Fibroblast of skin of left quadriceps (primary cell): ENCODE measurements at places on chromosomes 1 and 21.
A peak's percentile ranks its signal among the peaks of the same experiment; 100 is the strongest.

DNA sequence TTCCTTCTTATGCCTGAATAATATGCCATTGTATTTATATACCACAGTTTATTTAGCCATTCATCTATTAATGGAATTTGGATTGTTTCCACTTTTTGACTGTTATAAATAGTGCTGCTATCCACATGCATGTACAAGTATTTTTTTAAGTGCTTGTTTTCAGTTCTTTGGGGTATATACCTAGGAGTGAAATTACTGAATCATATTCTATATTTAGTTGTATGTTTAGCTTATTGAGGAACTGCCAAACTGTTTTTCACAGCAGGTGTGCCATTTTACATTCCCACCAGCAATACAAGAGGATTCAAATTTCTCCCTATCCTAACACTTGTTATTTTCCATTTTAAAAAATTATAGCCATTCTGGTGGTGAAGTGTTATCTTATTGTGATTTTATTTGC lies 7.6 kb upstream of the HJV start:
- no peak for DNase-seq

GRCh38 chr1:234154320-234155251 lies 218.7 kb upstream of the COA6 start:
- DNase-seq = peak; percentile 31

- no peak for DNase-seq
Observed at GRCh38 chr1:58709540-58710175, 9.8 kb upstream of the MYSM1 start.

DNA sequence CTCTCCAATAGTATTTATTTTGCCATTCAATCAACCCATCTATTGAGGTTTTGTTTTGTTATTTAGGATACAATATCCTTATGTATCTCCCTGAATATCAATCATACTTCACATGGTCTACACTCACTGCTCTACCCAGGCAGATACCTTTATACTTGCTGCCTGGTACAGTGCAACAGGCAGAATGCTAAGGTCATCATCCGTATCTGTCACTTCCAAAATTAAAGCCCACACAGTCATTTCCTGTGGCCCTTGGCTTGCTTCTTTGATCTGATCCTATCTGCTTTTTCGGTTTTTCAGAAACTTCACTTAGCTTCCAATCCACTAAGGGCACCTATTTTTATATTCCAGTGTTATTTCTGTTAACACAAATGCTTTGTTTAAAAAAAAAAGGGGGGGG lies 22.3 kb upstream of the ZZZ3 start:
- no peak for DNase-seq

GRCh38 chr1:57124768-57125446 lies 159.1 kb upstream of the C8B start:
- peak; percentile 52 for DNase-seq

DNA sequence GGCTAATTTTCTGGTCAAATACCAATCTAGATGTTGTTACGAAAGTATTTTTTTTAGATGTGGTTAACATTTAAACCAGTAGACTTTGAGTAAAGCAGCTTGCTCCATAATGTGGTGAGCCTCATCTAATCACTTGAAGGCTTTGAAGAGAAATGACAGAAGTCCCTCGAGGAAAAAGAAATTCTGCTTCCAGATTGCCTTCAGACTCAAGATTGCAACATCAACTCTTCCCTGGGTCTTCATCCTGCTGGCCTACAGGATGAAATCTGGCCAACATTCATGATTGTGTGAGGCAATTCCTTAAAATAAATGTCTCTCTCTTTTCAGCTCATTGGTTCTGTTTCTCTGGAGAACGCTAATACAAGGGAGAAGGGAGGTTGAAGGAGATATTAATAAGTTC lies 32.5 kb upstream of the SSX2IP start:
- DNase-seq = peak; percentile 83

- DNase-seq = peak; percentile 72
Observed at GRCh38 chr1:226602186-226603021, 53.8 kb downstream of the STUM start.

DNA sequence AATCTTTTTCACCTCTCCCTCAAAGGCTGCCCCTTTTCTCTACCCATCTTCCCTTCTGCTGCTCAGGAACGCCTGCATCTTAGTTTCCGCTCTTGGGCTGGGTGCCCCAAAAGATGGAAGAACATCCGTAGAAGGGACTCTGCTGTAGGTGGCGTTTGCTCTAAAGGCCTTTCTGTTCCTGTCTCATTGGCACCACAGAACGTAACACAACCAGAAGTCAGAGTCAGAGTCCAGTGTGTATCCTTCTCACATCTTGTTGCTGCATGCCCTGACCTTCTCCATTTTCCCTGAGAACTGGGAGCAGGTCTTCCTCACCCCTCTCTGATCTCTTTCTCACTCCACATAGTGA lies 103.3 kb downstream of the RNF220 start:
- no peak for DNase-seq

GRCh38 chr1:19467199-19468187 lies 17.8 kb downstream of the CAPZB start:
- DNase-seq = no peak

DNA sequence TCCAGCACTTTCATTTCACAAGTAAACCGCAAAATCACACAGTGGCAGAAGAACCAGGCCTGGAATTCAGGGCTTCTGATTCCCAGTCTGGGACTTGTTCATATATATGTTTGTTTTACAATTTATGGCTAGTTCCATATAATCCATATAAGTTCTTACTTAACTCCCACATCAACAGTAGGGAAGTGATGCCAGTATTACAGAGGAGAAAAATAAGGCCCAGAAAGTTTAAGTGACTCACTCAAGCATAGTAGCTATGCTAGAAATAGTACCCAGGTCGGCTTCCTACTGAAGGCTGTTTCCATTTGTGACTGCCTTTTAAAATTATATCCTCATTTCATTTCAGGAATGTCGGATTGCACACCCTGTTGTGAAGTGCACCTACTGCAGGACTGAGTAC lies 1.4 kb downstream of the FAM76A start:
- DNase-seq = no peak

GRCh38 chr1:205512059-205513045 lies 7.9 kb downstream of the CDK18 start:
- DNase-seq = no peak

- no peak for DNase-seq
Observed at GRCh38 chr1:84164567-84165021, 20.5 kb downstream of the PRKACB start.

- DNase-seq = no peak
Observed at GRCh38 chr1:234603221-234604204, 6.5 kb downstream of the IRF2BP2 start.

DNA sequence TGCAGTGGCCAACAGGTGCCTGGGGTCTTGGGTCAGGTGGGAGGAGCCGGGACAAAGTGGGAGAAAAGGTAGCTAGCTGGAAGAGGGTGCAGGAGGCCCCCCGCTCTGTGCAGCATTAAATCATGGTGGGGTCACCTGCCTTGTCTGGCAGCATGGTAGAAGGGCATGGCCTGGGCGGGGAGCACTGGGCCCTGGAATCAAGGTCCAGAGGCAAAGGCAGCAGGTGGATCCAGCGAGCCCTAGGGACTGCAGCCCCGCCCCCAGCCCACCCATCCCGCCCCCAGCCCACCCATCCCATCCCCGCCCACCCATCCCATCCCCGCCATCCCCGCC lies 16.7 kb upstream of the TTLL10 start:
- no peak for DNase-seq

DNA sequence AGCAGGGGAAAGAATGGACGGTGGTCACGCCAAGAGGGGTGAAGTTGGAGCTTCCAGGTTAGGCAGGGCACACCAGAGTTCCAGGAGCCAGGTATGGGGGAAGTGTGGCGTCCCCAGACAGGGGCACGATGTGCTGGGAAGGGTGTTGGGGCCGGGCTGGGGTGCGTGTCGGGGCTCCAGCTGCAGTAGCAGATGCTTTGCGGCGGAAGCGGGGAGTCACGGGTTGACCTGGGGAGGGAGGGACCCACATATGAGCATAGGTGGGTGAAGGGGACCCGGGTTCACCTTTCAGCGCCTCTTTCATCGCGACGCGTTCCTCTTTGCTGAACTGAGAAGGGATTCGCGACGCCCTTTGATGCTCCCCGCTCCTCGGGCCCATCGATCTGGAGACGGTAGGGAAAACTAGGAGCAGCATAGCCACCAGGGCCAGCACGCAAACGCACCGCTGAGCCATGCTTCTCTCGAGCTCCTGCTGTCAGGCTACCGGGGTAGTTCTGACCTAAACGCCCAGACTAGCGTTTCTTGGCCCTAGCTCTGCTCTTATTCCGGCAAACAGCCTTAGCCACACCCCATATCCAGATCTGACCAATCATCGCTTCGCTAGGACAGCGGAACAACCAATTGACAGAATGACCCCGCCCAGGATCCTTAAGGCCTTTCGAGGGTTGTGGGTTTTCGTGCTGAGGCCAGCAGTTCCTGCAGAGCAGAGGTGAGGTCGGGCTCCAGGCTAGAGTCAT lies at the start of gene PM20D1:
TSS of gene PM20D1 (minus strand) at position 514 of the 737 bp plus-strand sequence. CDS start at position 454, 60 bp downstream.
- DNase-seq = no peak

DNA sequence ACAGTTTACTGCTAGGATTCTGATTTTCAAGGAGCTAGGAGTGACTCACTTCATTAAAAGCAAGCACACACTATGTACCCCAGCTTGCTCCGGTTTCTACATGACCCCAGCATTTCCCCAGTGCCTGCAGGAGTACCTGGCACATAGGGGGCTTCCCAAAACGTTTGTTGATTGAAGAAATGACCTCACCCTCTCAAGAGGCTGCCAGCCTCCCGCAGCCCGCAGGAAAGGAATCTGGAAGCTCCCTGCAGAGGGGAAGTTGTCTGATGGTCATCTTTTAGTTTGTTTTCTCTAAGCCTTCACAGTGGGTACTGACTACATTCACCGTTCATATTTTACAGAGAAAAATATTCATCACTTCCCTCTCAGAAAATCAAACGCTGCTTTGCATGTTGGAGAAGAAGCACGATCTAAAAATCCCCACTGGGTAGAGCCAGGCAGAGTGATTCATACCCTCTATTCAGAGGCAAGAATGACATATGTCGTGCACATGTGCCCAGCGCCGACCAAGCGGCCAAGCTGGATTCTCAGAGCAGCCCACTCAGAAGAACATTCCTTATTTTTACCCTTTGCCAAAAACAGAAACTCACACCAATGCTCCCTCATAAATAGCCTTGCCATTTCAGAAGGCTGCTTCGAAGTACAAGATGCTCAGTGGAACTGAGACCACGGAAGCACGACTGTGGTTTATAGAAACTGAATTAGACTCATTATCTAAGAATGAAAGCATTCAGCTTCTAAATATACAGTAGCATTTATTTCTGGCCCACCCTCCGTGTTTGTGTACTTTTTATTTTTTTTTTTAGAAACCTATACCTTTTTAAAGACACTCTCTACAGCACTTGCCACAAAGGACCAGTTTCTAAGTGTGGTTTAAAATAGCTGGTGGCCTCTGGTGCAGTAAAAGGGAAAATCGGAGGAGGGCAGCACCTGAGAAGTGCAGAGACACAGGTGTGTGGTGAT lies 143.2 kb downstream of the MIS18A start:
- DNase-seq = peak; percentile 78

DNA sequence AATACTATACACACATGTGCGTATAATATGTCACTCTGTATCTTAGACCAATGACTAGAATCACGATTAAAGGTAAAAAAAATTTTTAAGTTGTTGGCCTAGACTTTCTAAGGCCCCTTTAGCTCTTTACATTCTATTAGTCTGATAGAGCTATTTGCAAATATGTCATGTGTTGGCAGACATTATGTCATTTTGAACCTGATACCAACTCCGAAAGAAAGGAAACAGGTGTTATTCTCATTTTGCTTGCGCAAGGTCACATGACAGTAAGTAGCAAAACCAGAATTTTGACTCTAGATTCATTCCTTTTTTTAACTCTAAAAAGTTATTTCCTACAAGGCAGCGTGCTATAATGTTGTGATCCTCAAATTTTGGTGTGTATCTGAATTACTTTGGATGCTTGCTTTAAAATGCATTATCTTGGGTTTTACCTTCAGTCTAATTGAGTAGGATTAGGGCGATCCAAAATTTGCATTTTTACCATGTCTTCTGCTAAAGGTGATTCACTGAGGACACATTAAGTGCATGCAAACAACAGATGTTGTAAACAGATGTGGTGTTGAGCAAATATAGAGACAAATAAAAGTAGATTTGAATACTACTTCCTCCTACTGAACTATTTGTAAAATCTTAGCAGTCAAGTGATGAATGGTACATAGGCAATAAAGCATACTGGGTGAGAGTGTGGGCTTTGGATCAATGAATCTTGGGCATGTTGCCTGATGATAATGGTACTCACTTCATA lies 63.5 kb upstream of the KIAA1614 start:
- DNase-seq = no peak

GRCh38 chr21:42075686-42076471 lies 4.8 kb downstream of the UMODL1 start:
- no peak for DNase-seq

DNA sequence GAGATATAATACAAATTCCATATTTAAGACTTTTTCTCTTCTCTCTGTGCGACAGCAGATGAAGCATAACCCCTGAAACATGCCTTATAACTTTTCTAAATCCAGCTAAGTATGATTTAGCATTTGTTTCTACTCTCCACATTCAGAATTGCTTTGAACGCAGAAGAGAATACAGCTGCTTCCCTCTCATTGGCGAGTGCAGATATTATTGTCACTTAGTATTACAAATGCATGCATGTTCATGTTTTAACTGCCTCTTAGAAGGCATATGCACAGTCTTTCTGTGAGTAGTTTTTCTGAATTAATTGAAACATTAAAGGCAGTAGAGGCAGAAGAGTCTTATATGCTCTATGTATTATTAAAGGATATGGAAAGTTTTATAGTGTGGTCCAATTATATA lies 217.1 kb downstream of the ZP4 start:
- DNase-seq = no peak

DNA sequence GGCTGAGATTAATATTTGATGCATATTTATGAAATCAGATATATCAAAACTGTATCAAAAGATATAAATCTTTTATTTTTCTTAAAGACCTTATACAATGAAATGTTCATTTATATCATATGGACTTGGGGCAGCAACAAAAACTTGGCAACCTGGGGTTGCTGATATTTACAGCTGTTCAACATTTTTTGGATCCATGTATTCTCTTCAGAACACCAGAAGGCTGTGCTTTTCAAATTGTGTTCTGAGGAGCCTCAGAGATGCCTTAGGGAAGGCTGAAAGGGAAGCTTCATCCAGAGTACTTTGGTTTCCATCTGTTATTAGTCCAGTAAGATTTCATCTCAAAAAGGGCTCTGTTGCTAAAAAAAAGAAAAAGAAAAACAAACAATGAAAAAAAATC lies 94.8 kb downstream of the DISC1 start:
- DNase-seq = no peak

DNA sequence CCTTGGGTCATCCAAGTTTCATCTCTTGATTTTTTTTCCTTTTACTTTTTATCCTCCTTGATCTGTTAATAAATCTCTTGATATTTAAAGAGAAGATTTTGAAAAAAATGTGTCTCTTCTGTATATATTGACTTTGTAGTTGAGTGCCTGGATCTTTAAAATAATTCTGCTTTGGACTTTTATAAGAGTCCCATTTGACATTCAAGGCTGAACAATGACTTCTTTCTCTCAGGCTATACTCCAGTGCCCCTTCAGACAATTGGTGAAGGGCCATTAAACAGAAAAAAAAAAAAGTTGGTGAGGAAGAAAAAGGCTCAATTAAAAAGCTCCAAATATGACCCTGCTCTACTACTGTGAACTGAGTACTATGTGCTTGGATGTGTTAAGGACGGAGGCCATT lies 40.9 kb upstream of the CITED4 start:
- DNase-seq = no peak

GRCh38 chr1:117169871-117170596 lies 40.7 kb downstream of the VTCN1 start:
- no peak for DNase-seq

GRCh38 chr1:37393173-37394120 lies 80.9 kb upstream of the ZC3H12A start:
- DNase-seq = no peak
